ENCODE measurements at places on chromosomes 4 and X.

GRCh38 chr4:167956676-167957075, 135.7 kb upstream of the ANXA10 start:
- DNase-seq, result no peak

DNA sequence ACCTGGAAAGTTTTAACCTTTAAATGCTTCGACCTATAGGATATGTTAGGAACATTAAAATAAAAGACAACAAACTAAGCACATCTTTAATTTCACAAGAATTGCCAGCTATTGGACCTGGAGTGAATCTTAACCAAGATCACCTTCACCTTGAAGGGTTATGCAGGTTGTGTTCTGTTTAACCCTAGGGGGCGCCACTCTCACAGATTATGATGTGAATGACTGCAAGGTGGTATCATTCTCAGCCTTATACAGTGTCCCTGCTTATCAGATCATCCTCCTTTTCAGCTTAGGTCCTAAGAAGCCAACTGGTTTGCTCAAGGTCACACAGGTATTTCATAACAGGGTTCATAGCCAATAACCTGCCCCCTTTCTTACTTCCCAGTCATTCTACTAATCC, 23.5 kb downstream of the INTS6L start:
- no peak for DNase-seq

DNA sequence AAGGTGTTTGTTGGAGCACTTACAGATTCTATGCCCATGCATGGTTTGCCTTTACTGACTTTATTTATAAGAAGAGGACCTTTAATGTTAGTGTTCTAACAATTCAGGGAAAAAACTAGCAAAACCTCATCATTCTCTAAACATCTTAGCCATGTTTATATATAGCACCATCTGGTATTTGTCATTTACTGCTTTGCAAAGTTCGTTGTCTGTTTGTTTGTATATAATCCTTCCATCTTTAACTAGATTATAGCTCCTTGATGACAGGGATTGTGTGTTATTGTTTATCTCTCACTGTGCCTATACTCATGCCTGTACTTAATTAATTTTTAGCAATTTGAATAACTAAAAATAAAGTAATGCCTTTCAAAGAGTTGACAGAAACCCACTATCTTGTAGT, 170.6 kb upstream of the PACRGL start:
- no peak for DNase-seq

DNA sequence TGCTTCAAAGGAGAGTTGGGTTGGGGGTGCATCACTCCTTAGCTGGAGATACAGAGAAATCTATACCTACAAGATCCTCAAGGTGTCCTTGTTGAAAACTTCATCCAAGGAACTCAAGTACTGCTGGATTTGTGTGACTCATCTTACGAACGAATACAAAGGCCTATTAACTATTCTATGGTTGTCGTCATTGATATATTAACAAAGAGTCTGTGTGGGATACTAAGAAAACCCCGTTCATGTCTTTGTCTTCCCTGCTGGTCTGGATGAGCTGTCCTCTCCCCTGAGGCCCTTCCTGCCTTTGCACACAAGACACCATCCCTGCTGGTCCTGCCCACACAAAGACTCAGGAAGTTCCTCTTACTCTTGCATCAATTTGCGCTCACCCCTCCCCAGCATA, 54.9 kb upstream of the IRF2 start:
- DNase-seq, result no peak

DNA sequence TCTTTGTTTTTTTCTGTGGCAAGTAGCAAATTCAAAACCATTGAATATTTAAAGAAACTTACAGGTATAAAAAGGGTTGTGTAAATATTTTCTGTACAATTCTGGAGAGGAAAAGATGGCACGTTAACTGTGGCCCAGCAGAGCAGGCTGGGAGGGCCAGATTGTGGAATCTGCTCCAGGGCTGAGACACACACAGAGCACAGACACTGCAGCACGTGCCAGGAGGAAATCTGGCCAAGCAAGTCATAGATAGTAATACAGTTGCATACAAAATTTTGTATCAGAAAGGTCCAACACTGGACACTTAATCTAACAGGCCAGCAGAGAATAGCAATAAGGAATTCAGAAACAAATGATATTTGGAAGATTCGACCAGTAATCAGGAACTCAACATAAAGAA, 763.7 kb downstream of the PDHA2 start:
- no peak for DNase-seq

- DNase-seq, result no peak
Measured at GRCh38 chr4:3818371-3818770, 52.2 kb downstream of the ADRA2C start.

DNA sequence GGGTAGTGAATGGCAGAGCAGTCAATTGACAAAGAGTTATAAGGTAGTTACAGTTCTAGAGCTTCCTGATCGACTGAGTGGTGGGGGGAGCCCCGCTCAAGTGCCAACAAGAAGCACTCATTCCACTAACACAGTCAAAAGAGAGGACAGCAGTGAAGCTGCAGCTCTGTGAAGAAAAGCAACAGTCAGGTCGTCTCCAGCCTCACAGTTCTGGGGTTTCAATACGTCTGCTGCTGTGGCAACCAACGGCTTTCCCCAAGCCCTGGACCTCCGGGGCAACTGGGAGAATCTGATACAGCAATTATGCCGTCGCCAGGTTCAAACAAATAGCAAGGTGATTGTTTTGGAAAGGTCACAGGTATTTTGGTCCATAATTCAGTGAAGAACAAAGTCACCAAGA, 30.8 kb downstream of the GPM6B start:
- DNase-seq, result no peak

DNA sequence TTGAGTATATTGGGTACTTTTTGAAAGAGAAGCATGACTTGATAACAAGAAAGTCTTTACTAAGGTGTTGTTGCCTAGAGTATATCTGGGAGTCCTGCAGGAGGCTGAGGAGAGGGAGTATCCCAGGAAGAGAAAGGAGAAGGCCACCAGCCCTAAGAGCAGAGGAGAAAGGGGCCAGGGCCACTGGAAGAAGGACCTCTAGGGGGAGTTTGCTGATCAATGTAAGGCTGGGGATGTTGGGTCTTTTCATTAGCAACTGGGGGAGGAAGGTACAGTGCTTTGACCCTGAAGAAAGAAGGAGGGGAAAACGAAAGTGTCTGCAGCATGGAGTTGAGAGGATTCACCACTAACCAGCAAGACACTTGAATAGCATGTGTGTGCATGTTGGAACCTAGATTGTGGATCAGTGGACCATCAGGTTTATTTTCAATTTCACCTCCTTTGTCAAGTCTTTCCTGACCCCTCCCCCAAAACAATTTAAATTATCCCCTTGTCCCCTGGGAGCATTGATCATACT, 4.5 kb downstream of the SMIM9 start:
- DNase-seq, result no peak

DNA sequence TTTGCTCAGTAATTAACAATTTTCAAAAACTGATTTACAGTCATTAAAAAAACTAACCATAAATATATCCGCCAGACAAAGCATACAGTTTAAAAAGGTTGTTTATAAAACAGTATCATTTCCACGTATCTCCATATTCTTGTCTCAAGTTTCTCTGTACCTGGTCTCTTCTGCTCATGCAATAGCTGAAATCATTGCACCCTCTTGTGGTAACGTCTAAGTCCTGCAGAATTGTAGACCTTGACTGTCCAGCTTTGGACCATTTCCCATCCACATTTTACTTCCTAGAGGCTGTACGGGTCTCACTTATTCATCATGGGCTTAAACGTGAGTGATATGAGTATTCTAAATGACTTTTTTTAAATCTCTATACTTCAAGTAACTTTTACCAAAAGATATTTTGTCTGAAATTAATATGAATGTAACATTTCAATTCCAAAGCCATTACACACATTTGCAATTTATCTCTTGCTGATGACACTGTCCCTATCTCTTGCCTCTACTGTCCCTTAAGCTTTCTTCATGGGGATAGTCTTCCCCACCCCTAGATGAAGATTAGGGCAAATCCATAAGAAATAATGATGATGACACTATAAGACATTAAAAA, 118.5 kb downstream of the BTC start:
- DNase-seq, result no peak

GRCh38 chrX:145735036-145735435, 82.6 kb upstream of the SLITRK2 start:
- no peak for DNase-seq

DNA sequence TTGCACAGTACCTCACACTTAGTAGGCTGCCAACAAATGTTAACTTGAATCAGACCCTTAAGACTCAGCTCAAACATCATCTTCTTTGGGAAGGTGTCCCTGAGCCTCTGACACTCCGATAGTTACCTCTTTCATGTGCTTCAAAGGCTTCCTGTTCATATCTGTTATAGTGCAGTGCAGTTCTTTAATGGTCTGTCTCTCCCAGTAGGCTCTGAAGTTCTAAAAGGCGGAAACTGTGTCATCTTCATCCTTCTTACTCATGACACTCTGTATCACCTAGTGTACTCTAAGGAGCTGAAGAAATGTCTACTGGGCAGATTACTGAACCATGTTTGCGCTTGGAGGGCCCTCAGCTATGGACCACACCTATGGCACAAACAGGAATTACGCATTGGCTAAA, 2.1 kb upstream of the DIAPH2 start:
- DNase-seq, result no peak

DNA sequence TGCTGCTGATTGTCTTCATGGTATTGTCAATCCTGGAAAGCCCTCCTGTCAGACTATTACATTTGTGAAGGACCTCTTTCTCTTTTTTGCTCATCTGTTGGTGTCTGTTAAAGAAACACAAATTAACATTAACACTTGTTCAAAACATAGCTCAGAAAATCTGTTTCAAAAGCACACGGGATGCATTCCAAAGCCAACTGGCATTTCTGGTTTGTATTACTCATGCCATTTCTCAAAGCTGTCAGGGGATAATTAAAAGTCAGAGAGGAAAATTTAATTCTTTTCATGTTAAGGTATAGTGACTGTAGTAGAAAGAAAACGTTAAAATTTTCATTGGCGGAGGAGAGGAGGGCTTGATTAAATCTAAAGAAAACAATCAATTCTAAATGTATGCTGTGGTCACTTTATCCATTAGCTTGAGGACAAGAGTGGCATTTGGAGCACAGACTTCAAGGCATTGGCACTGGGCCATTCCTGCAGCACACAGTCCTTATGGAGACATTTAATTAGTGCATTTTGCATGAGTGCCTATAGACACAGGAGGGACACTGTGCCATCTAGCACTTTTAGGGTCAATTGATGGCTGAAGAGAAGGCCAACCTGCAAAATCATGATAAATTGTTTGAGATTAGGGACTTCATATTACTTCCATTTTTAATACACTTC, 21.2 kb upstream of the GLRA2 start:
- no peak for DNase-seq

DNA sequence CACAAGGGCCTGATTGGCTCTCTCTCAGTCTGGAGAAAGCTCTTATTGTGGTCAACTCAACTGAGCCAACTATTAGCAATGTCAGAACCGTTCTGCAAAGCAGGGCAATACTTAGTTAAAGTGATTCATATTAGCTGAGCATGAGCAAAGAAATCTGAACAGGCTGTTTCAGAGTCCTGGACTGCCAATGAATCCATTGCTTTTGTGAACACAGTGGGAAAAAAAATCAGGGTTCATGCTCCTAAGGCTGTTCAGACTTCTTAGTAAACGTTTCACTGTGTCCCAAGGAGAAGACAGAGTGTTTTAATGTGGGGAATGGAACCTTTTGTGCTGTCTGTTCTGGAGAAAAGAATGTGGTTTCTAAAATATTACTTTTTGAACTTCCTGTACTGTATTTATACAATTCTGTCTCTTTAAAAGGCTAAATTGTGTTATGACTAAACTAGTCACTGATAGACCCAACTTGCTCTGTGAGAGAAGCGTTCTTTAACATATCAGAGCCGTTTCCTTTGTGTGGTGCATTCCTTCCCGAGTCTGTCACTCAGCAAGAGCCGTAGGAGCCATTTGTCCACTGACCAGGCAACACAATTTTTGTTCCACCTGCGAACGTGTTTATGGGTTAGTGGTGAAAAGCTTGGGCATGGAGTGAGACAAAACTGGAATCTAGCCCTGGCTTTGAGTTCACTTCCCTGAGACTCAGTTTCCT, 366.1 kb downstream of the FBXO8 start:
- no peak for DNase-seq

GRCh38 chr4:59091146-59092142, 1981.3 kb upstream of the IGFBP7 start:
- DNase-seq, result no peak

DNA sequence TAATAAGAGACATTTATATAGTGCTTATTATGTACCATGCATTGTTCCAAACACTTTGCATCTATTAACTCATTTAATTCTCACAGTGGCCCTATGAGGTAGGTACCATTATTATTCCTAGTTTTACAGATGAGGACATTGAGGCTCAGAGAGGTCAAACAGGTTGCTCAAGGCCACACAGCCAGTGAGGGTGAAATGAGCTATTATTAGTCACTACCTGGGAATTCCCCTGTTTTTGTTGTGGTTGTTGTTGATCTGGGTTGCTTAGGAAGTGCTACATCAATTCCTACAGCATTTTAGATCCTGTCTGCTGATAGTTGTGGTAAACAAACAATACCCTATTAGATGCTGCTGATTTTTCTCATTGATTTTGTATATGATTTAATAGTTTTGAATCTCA, 41.2 kb downstream of the APLN start:
- no peak for DNase-seq

GRCh38 chr4:126451237-126451873, 1136.6 kb downstream of the FAT4 start:
- DNase-seq, result no peak

DNA sequence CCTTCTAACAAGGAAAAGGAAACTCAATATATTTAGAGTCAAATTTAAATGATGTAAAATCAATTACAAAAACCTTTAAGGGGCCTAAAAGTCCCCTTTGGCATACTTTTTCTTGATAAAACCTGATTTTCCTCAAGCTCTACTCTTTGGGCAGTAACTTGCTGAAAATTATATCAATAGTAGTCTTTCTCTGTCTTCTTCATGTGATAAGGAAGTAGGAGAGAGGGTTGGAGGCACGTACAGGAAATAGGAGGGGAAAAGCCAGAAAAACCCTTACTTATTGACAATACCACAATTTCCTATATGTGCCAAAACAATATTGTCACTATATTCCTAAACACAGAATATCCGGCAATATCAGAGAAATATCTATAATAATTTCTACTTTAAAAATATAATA, 9.6 kb downstream of the RHOH start:
- DNase-seq, result no peak

DNA sequence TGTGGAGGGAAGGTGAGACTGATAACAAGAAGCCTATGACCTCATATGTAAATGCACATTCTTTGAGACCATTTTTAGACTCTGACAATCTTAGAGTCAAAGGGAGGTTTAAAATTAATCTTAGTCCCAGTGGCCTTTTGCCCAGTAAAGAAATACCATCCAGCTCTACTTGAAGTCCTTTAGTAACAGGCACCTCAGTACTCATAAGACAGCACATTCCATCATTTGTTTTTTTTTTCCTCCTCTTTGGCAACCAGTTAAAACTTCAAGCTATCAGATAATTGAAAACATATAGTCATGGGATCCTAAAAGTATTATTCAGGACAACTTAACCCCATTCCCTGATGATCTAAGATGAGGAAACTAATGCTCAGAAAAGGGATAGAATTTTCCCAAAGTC, 4.6 kb downstream of the EDA2R start:
- no peak for DNase-seq

GRCh38 chr4:67910585-67910905, 26.7 kb upstream of the TMPRSS11D start:
- DNase-seq, result no peak

GRCh38 chrX:16185725-16186136, 18.4 kb downstream of the MAGEB17 start:
- no peak for DNase-seq

- no peak for DNase-seq
Measured at GRCh38 chr4:56607926-56608325, 73.2 kb downstream of the HOPX start.
